Activated CD4-positive, alpha-beta T cell treated with anti-CD3 and anti-CD28 coated beads, Interleukin-2, amount 50 U/mL, for 16 hours (primary cell): ENCODE measurements at places on chromosomes 4 and X.
A peak's percentile ranks its signal among the peaks of the same experiment; 100 is the strongest.

DNA sequence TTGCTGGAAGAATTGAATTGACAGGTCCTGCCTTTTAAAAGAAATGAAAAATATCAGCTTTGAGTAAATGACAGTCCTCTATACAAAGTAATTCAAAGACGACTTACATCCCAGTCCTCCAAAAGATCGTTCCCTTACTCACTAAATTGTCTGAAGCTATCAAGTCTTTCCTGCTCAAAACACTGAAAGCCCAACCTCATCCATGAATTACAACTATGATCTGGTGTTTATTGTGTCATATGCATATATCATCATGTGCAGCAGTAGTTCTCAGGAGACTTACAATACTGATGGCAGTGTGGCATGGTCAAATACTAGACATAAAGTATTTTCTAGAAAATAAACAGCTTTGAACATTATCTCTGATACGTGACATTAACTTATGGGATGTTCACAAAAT lies 97.8 kb downstream of the PDGFC start:
- DNase-seq, result no peak

DNA sequence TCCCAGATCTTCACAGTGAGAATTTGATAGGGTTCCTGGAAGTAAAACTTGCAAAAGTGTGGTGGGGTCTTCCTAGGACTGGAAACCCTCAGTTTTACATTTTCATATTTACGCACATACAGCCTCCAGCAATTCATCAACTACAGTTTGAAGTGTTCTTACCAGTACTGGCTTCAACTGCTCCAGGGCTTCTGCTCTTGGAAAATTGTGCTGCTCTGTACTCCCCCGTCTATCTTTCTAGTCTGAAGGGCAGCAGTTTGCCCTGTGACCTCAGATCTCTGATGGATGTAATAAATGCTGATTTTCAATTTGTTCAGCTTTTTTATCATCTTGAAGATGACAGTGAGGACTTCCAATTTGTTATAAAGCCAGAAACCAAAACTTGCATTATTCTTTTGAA lies 458.9 kb upstream of the FSTL5 start:
- DNase-seq, result no peak

DNA sequence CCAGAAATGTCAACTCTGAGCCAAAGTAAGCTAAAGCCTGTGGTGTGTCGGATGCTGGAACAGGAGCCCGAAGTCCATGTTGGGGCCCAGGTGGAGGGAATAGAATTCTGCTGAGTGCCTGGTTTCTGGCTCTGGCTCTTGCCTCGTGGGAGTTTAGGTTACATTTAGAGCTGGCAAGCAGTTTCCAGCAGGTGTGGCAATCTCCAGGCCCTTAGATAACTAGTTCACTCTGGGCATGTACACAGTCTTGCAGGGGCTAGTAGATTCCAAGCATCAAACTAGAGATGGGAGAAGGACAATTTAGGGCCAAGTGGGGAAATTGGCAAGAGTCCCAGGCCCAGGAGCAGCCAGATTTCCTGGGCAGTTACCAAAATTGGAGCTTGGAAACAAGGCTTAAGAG lies 56.3 kb upstream of the STOX2 start:
- no peak for DNase-seq

- no peak for DNase-seq
Measured at GRCh38 chr4:64777286-64777685, 368.0 kb upstream of the TECRL start.

GRCh38 chrX:123994730-123995129 lies 33.2 kb downstream of the STAG2 start:
- DNase-seq, result no peak

GRCh38 chrX:40152173-40152711 lies 54.5 kb upstream of the BCOR start:
- DNase-seq, result no peak

DNA sequence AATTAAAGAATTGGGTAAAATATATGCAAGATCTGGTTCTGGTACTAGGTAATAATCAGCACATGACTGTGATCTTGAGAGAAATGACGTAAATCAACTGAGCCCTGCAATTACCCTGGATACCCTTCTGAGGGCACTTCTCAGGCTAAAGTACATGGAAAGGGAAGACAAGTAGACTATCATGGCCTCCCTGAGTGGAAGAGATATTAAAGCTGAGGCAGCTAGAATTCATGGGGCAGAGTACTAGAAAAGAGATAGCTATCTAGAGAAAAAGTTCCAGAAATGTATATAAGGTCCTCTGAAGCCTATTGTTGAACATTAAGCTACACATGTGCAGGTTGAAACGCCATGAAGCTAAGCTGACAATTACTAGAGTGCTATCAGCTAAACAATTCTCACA lies 249.6 kb downstream of the NKX6-1 start:
- no peak for DNase-seq

GRCh38 chrX:150200820-150201287 lies 162.3 kb upstream of the MAMLD1 start:
- peak; percentile 87 for DNase-seq

DNA sequence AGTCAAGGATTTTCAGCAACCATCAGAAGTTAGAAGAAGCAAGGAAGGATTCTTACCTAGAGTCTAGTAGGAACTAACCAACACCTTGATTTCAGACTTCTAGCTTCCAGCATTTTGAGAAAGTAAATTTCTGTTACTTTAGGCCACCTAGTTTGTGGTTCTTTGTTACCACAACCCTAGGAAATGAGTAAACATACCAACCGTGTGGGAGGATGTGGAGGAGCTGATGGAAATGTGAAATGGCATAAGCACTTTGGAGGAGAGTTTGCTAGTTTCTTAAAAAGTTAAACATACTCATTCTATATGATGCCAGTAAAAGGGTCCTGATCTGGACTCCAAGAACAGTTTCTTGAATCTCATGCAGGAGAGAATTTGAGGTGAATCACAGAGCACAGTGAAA lies 679.4 kb downstream of the PDHA2 start:
- DNase-seq, result peak; percentile 1

- no peak for DNase-seq
Measured at GRCh38 chr4:153634738-153635353, 49.2 kb upstream of the TLR2 start.

DNA sequence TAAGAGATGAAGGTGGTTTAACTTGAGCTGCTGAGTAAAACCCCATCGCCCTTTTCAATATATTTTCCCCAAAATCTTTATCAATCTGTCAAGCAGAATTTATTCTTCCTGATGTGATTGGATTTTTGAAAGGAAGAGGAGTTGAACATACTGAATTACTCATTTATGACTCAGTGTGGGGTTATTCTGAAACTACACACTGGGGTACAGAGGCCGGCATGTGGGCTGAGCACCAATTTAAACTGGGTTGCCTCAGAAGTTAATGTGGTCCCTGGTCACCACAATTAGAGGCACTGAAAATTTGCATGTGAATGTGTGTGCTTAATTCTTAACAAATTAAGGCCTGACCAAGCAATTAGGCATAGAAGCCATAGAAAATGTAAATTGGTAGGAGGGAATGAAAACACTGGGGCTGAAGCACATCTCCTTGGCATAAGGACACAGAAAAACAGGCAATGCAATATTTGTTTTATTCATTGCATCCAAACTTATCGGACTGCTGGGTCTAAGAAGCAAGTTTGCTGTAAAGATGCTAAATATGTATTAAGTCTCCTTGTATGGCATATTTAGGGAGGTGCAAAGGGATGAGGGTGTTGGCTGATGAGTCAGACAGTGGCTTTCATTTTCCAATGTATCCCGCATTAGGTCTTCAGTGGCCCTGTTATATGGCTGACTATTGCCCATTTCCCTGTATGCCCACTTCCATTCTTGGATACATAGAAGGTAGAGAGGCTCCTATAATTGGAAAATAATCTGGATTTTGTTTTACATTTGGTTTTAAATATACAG lies 170.9 kb downstream of the IL15 start:
- no peak for DNase-seq

DNA sequence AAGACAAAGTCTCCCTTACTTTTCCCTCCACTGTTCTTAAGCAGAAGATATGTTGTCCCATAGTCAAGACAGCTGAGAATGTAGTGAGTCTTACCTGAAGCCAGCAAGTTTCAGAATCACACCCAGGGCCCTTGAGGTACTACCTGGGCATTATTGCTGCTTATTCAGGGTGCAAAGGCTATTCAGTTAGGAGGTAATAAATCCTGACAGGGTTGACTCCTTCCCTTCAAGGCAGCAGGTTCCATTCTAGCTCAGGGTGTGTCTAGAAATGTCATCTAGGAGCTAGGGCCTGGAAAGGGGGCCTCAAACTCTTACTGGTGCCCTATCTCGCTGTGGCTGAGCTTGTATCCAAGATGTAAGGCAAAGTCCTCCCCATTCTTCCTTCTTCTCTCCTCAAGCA lies 259.0 kb downstream of the FAT4 start:
- no peak for DNase-seq

GRCh38 chr4:152166567-152166966 lies 369.3 kb downstream of the FBXW7 start:
- DNase-seq, result no peak

GRCh38 chrX:38986586-38986985 lies 185.3 kb downstream of the MID1IP1 start:
- no peak for DNase-seq

DNA sequence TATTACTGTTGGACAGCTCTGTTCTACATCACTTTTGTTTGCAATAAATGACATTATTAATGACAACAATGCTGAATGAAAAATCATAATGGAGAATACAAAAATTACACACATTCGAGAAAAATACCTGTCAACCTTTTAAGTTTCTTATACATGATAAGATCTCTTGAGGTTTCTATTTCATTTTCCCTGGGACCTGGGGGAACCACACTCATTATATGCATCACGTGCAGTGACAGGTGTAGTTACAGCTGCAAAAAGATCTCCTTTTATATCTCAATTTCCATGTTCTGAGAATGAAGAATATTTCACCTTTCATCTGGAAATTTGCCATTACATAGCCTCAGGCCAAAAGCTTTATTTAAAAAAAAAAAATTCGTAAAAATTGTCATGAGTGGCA lies 1347.0 kb upstream of the AGA start:
- DNase-seq, result no peak

GRCh38 chr4:123234955-123235354 lies 161.6 kb upstream of the SPRY1 start:
- DNase-seq, result no peak

DNA sequence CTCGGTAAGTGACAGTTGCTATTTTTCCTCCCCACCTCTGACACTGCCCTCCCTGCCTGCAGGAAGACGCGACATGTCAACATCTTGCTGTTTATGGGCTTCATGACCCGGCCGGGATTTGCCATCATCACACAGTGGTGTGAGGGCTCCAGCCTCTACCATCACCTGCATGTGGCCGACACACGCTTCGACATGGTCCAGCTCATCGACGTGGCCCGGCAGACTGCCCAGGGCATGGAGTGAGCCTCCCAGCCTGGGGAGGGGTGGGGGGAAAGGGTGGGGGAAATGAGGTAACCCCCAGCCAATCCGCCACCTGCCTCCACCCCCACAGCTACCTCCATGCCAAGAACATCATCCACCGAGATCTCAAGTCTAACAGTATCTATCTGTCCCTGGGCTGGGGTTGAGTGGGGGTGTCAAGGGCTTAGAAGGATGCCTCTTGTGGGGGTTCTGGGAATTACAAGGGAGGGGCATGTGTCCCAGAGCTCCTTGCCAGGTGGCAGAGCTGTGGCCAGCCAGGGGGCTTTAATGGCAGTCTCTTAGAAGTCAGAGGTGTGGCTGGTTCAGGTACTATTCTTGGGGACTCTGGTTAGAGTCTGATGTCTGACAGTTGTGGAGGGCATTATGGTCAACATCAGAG lies 7.8 kb downstream of the ARAF start:
- DNase-seq, result peak; percentile 43

- DNase-seq, result no peak
Measured at GRCh38 chr4:16140879-16141249, 57.0 kb upstream of the PROM1 start.

GRCh38 chrX:9324676-9325075 lies 140.2 kb upstream of the TBL1X start:
- no peak for DNase-seq

- DNase-seq, result no peak
Measured at GRCh38 chrX:9403374-9403773, 61.5 kb upstream of the TBL1X start.

GRCh38 chr4:185318679-185319078 lies 77.0 kb downstream of the LRP2BP start:
- DNase-seq, result peak; percentile 57

GRCh38 chr4:158996669-158997074 lies 106.2 kb upstream of the RAPGEF2 start:
- no peak for DNase-seq

- no peak for DNase-seq
Measured at GRCh38 chr4:75769036-75769435, 44.7 kb downstream of the USO1 start.

DNA sequence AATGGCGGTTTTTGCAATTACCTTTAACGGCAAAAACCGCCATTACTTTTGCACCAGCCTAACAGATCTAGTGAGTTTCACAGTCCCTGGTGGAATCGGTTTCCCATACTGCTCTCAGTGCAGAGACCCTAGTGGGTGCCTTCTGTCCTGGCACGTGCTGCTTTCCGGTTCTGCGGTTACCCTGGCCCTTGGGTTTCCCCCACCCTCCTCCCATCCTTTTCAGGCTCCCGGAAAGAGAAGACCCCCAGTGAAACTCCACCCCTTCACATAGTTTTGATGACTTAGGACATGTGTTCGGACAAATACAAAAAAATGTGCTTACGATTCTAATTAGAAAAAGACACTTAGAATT lies 36.9 kb downstream of the NLGN3 start:
- peak; percentile 72 for DNase-seq

DNA sequence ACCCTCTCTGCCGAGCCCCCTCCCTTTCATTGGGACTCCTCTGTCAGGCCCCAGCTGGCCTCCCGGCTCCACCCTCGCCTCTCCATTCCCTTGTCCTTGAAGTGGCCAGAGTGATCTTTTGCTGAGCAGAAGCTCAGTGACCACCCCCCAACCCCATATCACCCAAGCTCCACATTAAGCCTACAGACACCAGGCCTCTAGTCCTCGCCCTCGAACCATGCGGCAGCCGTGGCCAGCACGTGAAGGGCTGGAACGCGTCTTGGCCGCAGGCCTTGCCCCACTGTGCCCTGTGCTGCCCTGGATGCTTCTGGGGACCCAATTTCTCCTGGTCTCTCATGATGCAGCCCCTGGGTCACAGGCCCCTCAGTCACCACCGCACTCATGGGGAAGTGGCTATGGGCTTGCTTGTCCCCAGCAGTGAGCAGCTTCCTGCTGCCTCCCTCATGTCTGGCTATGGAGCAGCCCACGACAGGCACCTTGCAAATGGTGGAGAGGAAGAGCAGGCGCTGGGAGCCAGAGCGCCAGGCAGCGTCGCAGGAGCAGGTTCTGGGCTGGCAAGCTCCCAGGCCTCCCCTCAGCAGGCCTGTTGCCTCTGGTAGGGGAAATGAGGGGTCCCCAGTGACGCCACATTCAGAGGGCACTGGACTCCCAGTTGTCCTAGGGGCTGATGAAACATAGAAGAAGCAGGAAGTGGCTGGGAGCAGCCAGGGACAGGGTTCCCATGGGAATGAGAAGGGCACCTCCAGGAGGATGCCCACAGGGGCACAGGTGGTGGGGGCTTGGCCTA lies 757 bp upstream of the SRPK3 start:
- no peak for DNase-seq
